ENCODE measurements at places on chromosomes 1 and 21. TPM values are rescaled to one million over a fixed set of nuclear protein-coding genes. Genes with fewer than 3 reads are reported as not detected.

The PGD gene
- 108 TPM for total RNA-seq

GRCh38 chr1:214830941-214831340 lies 227.9 kb downstream of the CENPF start:
- DNase-seq, result peak; percentile 46

DNA sequence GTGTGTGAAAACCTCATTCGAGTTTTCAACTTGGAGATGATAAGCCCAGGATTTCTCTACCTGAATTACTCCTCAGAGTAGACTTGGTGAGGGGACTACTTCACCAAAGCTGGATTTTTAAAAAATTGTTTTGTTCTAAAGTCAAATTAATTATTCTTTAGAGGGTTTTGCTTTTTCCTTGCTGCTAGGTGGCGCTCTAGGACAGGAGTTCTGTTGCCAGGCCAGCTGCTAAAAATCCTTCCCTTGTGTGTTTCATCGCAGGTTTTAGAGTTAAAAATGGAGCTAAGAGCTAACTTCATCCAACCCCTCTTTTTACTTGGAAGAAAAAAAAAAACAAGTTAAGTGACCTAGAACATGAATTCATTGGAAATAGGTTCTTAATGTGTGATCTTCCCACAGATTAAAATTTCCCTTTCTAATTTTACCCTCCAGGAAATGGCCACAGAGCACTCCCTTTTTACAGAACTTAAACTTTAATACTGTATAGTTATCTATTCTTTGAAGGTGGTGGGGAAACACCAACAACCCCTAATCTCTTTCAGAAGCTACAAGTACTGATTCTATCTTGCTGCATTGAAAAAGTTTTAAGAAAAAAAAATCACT lies 36.7 kb upstream of the FAM163A start:
- DNase-seq, result peak; percentile 77

- no peak for DNase-seq
These were observed 1.9 kb downstream of the OLIG2 start for GRCh38 chr21:33027401-33028286.
